Activated CD8-positive, alpha-beta memory T cell treated with anti-CD3 and anti-CD28 coated beads for 48 hours (primary cell): ENCODE measurements at places on chromosomes 16 and 17.

GRCh38 chr17:75418531-75418930 is 13.1 kb upstream of the GRB2 start:
- DNase-seq, result no peak

- DNase-seq, result peak; percentile 44
These were observed 3.1 kb upstream of the SETD6 start for GRCh38 chr16:58511933-58512815.

DNA sequence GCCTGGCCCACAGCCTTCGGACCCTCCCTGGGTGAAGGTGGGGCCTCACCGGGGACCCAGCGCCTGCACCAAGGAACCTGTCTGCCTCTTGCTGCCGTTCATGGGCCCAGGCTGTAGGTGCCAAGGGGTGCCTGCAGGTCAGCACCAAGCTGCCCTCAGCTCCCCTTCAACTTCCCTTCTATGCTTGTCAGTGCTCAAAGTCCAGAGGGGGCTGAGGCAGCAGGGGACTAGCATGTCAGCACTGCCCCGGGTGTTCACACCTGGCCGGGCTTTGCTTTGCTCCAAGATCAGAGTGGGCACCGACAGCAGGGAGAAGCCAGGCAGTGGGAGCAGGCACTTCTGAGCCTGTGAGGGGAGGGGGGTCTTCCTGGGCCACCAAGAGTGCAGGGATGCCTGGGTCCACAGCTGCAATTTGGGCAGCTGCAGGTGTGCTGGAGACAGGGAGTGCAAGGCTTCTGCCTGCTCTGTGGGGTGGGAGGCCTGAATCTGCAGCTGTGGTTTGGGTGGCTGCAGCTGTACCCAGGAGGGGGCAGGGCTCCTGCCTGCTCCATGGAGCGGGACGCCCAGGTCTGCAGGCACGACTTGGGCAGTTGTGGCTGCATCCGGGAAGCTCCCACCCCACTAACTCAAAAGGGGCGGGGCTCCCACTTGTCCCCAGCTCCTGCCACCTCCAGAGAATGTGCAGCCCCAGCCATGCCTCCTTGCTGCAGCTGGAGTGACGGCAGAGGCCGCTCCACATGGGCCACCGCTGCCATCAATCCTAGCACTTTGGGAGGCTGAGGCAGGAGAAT is 27.6 kb upstream of the PRM1 start:
- DNase-seq, result no peak

- DNase-seq, result no peak
These were observed 14.9 kb downstream of the ADGRG1 start for GRCh38 chr16:57643147-57643874.

DNA sequence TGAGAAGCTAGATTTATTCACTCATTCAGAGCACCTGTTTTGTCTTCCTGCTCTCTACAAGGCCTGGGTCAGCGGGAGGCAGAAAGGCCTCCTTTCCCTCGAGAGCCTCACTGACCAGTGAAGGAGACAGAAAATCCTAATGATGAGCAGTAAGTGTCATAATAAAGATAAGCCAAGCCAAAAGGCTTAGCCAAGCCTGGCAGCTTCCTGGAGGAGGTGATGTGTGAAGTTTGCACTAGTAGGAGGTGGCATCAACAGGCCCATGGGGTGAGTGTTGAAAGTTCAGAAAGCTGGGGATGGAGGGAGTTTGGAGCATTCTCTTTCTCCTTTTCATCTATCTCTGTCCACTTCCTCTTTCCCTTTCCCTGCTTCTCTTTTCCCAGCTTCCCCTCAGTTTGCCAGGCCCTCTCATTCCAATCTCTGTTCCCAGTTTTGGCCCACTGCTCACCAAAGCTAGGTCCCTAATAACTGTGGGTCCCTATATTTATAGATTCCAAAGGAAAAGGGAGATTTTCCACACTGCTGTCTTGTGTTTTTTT is 16.5 kb upstream of the SPNS3 start:
- DNase-seq, result no peak

DNA sequence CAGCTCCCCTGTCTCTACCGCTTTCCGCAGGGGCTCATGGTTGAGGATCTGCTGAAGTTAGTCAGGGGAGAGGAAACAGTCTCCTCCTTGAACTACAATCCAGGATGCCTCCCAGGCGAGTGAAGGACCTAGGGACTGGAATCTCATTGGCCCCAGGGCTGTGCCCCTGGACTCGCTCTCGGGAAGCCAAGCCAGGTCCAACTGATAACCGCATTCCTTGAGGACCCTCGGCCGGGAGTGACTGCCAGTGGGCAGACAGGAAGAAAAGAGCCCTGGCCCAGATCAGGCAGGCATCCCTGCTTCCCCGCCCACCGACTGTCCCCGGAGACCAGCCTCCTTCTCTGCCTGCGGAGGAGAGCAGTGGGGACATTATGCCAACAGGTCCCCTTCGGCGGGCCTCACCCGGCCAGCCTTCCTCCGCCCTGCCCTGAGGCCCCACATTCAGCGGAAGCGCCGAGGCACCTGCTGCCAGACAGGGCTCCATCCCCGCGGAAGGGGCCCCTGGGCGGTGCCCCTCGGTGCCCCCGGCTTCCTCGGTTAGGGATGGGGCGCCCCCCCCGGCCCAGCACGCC is 776 bp downstream of the LRRC75A start:
- DNase-seq, result no peak

DNA sequence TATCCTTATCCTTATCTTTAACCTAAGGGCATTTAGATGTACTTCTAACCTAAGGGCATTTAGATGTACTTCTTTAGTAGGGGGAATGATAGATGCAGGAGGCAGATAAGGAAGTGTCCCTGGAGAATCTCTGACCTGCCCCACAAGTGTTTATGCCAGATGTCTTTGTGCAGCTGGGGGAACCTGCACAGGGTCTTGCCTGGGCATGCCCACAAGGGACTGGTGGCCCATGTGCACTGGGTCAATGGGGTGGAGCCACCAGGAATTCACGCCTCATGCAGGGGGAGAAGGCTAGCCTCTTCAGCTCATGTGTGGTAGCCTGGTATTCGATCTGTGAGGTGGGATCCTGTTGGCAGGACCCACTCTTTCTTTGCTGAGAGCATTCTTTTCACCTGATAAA is 38.0 kb downstream of the CA10 start:
- no peak for DNase-seq
